ENCODE measurements at places on chromosomes 3 and 15.
A peak's percentile ranks its signal among the peaks of the same experiment; 100 is the strongest.

DNA sequence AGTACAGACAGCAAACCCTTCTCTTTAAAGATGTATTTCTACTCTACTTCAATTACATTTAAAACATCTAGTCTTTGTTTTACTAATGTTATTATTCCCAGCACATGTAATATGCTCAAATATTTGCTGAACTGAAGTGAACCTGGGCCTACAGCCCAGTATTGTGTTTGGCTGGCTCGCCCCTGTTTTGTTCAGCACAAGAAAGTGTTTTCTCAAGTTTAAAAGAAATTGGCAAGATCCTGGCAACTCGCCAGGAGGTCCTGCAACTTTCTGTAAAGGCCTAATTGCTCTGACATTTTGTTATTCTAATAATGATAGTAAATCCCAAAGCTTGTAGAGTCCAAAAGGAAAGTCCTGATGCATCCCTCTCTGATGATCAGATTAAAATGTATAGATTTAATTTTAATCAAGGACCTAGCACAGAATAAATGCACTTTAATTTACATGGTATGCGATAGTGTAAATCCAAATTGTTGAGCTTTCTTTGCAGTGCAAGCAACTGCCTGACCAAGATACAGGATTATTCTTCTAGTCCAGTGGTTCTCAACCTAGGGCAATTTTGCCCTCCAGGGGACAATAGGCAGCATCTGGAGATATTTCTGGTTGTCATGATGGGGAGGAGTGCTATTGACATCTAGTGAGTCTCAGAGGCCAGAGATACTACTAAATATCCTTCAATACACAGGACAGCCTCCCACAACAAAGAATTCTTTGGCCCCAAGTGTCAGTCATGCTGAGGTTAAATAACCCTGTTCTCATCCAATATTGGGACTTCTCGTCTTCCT, 35.7 kb upstream of the TMOD3 start:
- peak; percentile 65 for DNase-seq

- DNase-seq: no peak
These were observed 317.8 kb upstream of the C2CD4B start for GRCh38 chr15:62482785-62483429.

GRCh38 chr15:22902578-22902977, 64.1 kb downstream of the NIPA2 start:
- DNase-seq: no peak

DNA sequence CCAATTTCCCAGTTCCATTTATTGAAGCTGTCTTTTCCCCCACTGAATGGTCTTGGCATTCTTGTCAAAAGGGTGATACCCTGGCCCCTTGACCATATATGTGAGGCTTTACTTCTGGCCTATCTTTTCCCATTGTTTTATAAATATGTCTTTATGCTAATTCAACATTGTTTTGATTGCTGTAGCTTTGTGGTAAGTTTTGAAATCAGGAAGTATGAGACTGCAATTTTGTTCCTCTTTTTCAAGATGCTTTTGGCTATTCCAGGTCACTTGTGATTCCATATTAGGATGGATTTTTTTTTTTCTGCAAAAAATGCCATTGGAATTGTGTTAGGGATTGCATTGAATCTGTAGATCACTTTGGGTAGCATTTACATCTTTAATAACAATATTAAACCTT, 141.2 kb upstream of the MANF start:
- no peak for DNase-seq

GRCh38 chr15:61173899-61174689, 55.0 kb downstream of the RORA start:
- no peak for DNase-seq

DNA sequence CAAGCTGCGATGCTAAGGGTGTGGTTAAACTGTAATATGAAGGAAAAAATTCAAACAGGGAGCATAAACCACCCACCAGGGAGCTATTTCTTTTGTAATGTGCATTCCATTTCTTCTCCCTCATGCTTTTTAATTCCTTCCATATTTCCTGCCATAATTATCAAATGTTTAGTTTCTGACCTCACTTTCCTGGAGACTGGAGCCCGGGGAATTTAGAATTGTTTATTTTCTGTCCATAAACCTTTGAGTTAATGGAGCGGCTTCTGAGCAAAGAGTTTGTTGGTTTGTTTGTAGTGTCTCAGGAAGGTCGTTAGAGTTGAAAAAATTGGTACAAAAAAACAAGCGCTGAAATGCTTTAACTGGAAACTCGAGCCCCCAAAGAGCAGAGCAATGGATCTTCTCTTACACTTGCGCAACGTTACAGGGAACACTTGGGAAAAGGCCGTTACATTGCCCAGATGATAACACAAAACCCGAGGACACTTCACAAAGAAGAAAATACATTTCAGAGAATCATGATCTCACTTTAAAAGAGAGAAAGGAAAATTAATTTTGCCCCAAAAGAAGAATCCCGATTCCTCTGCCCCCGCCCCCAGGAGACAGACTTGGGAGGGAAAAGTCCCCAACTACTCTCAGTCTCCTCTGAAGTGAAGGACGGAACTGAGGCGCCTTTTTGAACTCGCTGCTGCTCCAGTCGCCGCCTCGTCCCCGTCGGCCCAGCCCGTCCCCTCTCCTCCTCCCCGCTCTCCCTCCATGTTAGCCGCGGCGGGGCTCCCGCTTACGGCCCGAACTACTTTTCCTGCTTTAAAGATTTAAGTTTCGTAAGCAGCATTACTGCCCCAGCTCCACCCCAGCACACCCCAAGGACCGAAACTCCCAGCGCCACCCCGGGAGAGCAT, 842 bp downstream of the FSTL1 start:
- peak; percentile 72 for DNase-seq

DNA sequence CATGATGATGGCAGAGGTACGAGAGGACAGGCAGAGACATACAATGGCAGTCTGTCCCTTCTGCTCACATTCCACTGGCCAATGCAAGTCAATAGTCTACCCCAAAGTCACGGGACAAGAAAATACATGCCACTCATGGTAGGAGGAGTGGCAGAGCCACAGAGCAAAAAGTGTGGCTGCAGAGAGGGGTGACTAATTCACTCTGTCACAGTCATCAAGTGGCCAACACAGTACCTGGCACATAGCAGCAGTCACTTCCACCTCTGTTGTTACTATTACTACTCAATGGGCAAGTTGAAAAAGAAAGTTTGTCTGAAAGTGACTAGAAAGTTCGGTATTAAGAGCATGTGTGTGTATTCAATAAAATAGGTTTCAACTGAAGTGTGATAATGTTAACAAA, 91.4 kb downstream of the SMAD3 start:
- no peak for DNase-seq

- no peak for DNase-seq
These were observed 451.7 kb upstream of the SGO1 start for GRCh38 chr3:20637729-20638128.

GRCh38 chr15:57220205-57220604, 156.1 kb upstream of the CGNL1 start:
- DNase-seq: no peak

- no peak for DNase-seq
These were observed 8.1 kb downstream of the AGBL1 start for GRCh38 chr15:86087808-86088207.

DNA sequence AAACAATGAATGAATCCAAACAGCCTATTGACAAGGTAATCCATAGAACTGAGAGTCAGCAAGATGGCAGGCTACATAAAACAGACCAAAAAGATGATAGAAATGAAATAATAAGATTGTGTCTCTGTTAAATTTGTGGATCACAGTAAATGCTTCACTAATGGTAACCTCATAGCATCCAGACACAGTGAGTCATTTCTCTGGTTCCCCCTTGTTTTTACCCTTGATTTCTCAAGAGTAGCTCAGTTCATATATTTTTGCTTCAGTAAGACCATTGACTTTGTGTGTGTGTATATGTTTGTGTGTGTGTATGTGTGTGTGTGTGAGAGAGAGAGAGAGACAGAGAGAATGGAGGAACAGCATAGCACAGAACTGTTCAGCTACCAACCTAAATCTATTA, 546.9 kb downstream of the RBMS3 start:
- no peak for DNase-seq

- no peak for DNase-seq
These were observed 628.0 kb downstream of the ROBO2 start for GRCh38 chr3:77667901-77668300.

DNA sequence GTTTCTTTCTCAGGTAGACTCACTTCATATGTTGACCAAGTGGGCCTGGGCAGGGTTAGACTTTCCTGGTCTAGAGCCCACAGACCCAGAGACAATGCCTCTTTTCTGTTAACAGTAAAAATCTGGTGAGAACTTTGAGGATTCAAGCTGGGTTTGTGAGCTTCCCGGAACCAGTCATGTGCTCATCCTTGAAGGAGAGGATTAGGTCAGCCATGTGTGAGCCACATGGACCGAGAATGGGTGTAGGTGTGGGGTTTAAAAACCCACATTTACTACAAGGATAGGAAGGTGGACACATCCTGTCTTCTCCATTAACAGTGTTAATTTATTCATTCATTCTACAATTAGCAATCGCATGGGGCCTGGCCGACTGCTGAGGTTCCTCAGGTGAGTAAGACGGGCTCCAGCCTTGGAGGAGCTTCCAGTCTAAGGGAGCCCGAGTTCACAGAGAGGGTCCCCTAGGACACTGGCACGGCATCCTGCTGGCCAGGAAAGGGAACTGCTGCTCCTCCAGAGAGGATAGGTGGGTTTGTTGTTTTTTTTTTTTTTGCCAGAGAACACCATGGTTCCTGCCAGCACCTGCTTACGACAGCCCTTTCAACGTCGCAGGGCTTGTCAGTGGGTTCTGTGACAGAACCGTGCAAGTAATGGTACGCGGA, 69.0 kb downstream of the SQOR start:
- no peak for DNase-seq

DNA sequence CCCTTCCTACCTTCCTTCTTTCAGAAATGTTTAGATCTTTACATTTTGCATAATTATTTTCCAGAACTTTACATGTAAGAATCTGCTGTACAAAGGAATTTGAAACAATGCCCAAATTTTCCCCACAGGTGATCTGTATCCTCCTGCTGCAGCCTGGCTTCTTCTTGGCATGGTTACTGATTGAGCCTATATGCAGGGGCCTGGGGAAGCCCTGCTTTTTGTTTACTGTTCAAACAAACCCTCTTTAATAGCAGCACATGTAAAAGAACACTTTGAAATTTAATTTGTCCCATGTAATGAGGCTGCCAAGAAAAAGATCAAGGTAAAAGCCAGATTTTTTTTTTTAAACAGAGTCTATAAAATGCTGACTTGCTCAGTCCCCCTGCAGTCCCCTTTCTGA, 432.2 kb downstream of the TUSC7 start:
- DNase-seq: no peak

GRCh38 chr3:11071096-11071755, 78.7 kb downstream of the SLC6A1 start:
- DNase-seq: no peak

DNA sequence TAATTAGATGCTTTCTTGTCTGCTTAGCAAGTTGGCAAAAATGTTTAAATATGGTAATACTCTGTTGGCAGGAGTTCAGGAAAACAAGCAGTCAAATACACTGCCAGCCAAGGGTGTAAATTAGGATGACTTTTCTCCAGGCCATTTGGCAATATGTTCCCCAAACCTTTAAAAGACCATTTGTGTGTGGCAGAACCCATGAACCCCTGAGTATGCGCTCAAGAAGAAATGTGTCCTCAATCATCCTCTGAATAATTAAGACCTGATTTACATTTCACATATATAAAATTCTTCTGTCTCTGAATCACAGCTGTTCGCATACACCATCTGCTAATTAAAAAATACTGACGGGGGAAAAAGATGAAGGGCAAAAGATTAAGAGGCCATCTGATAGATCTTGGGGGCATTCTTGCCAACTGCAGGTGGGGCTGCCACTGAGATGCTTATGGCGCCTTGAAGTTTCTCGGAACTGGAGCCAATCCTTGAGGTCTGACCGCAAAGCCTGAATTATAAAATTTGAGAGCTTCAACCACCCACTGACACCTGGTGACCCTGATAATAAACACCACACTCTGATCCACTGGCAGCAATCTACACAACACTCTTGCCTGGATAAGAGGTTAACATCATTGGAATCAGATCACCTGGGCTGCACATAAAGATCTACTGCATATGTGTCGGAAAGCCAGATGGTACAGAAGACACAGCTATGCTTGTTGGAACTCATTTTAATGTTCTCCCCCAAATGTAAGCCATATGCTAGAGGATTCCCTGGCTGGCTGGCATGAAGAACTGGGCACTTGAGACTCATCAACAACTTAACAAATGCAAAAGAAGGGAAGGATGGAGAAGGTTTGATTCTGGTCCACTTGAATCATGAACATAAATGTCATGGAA, 190.6 kb downstream of the OSBPL10 start:
- DNase-seq: no peak

- peak; percentile 63 for DNase-seq
These were observed 70.3 kb upstream of the PPP2R3A start for GRCh38 chr3:135895106-135895733.

- peak; percentile 19 for DNase-seq
These were observed 120.1 kb downstream of the ADAMTS17 start for GRCh38 chr15:100221471-100222348.

DNA sequence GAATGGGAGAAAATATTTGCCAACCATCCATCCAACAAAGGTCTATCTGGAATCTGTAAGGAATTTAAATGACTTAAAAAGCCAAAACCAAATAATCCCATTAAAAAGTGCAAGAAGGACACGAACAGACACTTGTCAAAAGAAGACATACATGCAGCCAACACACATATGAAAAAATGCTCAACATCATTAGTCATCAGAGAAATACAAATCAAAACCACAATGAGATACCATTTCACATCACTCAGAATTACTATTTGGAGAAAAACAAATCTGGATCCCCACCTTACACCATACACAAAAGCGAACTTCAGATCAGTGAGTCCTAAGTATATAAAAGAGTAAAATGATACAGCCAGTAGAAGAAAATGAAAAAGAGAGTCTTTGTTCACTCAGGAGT, 58.6 kb upstream of the MNS1 start:
- DNase-seq: no peak

- no peak for DNase-seq
These were observed 6.9 kb downstream of the MUC13 start for GRCh38 chr3:124927574-124928045.

DNA sequence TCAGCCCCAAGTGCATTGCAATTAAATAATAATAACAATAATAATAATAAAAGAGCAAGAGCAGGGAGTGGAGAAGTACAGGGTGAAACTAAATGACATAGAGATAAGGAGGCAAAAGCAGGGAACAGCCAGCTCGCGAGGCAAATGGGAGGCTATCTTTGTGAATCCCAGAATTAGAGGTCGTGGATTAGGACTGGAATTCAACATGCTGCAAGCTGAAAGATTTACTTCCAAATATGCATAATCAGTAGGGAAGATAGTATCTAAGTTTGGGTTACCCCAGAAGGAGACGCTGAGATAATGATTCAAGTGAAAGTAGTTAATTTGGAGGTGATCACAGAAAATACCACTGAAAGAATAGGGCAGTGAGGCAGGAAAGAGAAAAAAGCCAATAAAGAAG, 119.4 kb upstream of the UBE2E2 start:
- DNase-seq: no peak

GRCh38 chr15:73051391-73051806, 864 bp upstream of the NEO1 start:
- DNase-seq: no peak

DNA sequence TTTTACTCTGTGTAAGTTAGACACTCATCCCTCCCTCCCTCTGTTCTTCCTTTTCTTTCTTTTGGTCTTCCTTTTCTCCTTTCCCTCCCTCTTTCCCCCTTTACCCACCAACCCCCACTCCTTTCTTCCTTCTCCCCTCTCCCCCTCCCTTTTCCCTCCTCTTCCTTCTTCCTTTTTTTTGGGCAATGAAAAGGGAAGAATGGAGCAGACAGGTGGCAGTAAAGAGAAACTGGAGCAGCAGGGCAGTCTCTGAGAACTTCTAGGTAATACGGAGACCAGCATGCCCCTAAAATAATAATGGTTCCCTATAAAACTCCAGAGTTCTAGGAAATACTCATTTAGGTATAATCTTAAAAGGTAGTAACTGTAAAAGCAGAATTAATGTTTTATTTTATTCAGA, 11.4 kb upstream of the GPR171 start:
- no peak for DNase-seq
